ENCODE measurements at places on chromosomes 6 and 20.

- DNase-seq = no peak
Measured at GRCh38 chr6:142975365-142975764, 30.4 kb upstream of the HIVEP2 start.

GRCh38 chr20:50146732-50147662 is 6.5 kb downstream of the PEDS1 start:
- peak; percentile 80 for DNase-seq

DNA sequence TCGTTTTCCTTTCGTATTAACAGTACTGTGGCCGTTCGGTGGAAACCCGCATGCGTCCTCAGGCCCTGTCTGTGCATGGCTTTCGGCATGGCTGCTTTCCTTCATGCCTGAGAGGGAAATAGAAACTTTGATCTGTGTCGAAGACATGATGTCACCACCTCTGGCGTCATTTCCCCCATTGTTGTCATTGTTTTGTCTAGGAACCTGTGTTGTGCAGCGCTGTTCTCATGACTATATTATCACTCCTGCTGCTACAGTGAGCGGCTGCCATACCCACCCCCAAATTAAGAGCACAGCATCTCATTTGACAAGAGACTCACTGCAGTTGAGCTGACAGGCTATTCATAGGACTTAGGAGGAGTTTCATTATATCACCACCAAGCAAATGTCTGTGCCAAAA is 172.3 kb downstream of the TMEM242 start:
- DNase-seq = no peak

DNA sequence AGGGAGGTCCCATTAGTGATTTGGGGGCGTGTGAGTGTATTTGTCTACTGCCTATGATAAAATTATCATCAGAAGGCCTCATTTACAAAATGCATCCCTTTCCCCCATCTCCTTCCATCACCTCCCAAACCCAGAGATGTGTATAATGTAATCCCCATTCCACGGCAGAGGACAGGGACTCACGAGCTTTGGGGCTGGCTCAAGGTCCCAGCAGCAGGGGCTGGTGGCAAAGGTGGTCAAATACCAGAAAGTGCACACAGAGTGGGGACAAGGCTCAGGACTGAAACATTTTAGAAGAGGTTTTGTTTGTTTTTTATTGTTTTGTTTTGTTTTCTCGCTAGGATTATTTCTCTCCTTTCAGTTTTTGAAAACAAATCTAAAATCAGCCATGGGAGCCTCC is 68.5 kb upstream of the TOP1 start:
- no peak for DNase-seq

DNA sequence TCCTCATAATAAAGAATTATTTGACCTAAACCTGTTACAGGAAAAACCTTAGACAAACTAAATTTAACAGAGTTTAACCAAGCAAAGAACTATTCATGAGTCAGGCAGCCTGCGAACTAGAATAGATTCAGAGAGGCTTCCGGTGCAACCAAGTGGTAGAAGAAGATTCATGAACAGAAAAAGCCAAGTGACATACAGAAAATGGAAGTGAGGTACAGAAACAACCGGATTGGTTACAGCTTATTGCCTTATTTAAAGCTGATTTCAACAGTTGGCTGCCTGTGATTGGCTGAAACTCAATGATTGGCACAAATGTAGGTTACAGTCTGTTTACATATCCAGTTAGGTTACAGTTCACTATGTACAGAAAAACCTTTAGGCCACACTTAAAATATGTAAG is 10.1 kb downstream of the PPP1R3G start:
- no peak for DNase-seq

GRCh38 chr6:46501136-46502089 is 10.2 kb upstream of the RCAN2 start:
- DNase-seq = no peak

DNA sequence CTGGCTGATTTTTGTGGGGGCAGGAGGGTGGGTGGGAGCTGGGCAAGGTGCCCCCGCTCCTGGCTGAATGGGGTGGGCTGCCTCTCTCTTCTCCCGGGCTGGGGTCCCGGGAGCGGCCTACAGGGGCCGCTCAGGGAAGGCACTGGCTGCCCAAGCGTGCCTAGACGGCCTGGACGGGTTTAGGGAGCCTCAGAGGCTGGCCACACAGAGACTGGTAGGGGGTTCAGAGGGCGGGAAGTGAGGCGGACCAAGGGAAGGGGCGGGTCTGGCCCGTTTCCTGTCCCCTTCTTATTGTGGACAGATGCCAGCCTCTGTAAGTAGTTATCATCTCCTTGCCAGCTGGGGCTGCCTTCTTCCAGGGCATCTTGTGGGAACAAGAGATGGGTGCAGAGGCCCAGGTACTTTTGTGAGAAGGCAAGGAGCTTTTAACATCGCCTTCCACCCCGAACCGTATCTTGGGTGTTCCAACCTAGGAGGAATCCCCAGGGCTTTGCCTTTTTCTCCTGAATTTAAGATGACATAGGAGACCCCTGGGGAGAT is 437 bp downstream of the CD40 start:
- DNase-seq = peak; percentile 26

GRCh38 chr6:27311806-27312145 is 297 bp downstream of the POM121L2 start:
- no peak for DNase-seq

DNA sequence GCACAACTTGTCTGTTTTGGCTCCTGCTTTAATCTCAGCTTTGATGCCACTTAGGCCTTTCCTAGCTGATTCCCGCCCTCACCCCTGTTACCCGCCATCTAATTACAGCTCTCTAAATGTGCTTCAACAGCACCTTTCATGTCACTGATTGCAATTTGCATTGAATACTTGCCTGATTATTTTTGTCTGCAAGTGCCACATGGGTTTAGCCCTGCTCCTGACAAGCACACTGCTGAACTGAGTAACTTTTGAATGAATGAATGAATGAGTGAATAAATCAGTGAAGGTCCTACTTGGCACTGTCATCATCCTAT is 591 bp upstream of the DCBLD1 start:
- DNase-seq = no peak

DNA sequence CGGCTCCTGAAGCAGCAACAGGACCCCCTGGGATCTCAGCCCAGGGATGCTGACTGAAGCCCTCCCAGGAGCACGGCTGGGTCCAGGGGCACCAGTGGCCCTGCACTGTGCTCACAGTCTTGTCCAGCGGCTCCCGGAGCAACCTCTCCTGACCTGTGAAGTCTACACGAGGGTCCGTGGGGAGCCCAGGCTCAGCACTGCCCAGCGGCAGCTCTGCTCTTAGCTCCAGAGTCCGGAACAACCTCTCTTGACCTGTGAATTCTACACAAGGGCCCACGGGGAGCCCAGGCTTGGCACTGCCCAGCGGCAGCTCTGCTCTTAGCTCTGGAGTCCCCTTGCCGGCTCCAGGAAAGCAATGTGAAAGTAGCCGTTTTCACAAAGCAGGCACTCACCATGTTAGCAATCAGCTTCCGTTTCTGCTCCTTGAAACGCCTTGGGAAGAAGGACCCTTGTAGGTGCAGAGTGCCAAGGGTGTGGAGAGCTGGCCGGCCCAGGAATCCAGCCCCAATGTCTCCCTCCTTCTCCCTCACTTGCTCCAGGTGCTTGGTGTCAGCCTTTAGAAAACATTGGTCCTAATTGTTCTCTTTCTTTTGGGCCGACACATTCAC is 310.9 kb downstream of the CDH4 start:
- DNase-seq = no peak

GRCh38 chr6:170464524-170464979 is 88.6 kb downstream of the PSMB1 start:
- no peak for DNase-seq

GRCh38 chr6:39130691-39131090 is 15.7 kb upstream of the SAYSD1 start:
- DNase-seq = no peak

GRCh38 chr6:158707120-158707820 is 57.4 kb downstream of the SYTL3 start:
- DNase-seq = no peak

DNA sequence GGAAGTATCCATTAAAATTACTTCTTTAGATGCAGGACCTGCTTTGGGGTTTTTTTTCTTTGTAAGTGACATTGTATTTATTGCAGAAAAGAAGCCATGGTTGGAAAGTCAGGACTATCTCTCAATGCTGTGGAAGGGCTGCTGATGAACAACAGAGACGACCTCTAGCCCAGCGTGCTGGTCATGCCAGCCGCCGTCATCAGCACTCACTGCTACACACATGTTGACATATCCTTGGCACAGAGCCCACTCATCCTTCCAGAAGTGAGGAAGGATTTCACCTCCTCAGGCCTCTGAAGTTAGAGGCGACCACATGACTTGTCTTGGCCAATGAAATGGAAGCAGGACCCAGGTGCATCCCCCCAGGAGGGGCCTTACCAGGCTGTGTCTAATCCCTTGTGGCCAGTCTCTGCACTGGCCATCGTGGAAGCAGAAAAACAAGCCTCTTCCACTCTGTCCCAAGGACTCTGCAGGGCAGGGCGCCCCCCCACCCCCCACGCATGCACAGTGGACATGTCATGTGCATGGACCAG is 343.5 kb downstream of the TAF4 start:
- DNase-seq = no peak

- DNase-seq = no peak
Measured at GRCh38 chr6:157961153-157961831, 20.4 kb upstream of the SYNJ2 start.

DNA sequence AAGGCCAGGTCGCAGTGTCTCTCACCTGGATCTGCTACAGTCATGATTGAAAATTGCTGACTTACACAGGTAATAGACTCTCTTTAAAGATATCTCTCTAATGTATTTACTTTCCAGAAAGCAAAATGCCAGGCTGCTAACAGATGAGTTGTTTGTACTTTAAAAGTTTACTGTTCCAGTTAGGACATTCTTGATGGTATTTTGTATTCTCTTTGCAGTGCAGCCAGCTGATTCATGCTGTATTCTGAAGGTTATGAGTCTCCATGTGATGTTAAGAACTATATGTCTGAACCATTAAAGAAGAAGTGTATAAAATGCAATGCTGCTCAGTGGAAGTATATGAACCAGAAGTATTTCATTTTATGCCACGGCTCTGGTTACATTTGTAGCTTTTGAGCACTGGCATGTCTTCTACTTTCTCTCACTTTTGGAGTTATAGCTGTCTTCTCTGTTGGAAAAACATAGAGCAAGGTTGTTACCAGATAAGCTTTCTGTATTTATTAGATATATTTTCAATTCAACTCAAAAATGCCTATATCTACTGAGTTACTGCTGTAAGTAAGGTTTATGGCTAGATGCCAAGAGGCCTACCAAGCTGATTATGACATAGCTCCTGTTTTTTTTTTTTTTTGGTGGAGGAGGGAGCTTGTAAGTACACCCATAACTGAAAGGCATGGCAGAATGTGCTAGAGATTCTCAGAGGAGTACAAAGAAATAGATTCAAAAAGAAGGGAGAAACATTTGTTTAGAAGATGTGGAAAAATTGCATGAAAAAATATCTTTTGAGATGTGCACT is 130.5 kb upstream of the MAN1A1 start:
- no peak for DNase-seq

- no peak for DNase-seq
Measured at GRCh38 chr6:147825848-147826247, 317.4 kb downstream of the SAMD5 start.

GRCh38 chr6:6760002-6760401 is 171.5 kb downstream of the LY86 start:
- DNase-seq = no peak

GRCh38 chr6:17446713-17447112 is 53.3 kb downstream of the CAP2 start:
- DNase-seq = no peak

- DNase-seq = no peak
Measured at GRCh38 chr6:47111685-47112084, 69.6 kb upstream of the ADGRF1 start.

Data from stimulated activated CD4-positive, alpha-beta T cell treated with anti-CD3 and anti-CD28 coated beads, Interleukin-15, amount 100 ng/mL, for 24 hours (primary cell).